ENCODE measurements at places on chromosomes 7 and 10.

- no peak for DNase-seq
Observed at GRCh38 chr7:1867370-1868260, 197.5 kb downstream of the ELFN1 start.

- DNase-seq = no peak
Observed at GRCh38 chr10:51382181-51382580, 307.9 kb downstream of the PRKG1 start.

- DNase-seq = no peak
Observed at GRCh38 chr10:117677239-117677638, 134.7 kb downstream of the EMX2 start.

- DNase-seq = no peak
Observed at GRCh38 chr10:4850397-4850796, 24.4 kb downstream of the AKR1E2 start.

DNA sequence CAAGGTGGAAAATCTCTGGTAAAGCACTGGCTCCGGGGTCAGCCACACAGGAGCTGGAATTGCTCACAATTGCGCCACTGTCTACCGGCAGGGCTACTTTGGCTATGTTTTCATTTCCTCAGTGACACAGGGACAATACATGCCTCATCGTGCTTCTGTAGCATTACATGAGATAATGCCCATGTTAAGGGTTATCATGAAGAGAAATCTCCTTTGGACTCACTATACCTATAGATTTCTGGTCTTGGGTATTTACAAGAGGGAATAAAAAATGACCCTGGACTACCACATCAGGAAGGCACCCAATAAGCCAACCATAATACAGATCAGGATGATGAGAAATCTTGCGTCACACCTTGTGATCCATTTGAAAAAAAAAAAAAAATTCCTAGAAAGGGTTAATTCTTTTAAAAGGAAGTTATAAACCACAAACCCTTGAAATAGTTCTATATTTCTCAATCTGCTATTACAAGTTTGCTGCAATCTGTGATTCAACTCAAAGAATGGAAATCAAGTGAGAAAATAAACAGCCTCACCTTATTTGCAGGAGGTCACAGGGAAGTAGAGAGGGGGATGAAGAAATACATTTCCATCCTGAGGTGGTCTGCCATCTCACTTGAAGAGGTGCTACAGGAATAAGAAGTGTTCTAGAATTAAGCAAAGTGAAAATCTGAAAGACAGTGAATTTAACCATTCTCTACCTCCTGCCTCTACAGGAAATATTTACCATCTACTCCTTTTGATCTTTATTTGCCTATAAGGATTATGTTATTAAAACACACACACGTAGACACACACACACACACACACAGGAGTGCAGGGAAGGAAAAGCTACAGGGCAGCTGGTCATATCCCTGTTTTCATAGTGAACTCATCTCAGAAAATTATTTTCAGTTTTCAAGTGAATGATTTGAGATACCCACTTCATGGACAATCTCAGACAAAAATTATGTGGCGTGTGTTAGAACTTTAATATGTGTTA lies 231.3 kb upstream of the CELF2 start:
- no peak for DNase-seq

DNA sequence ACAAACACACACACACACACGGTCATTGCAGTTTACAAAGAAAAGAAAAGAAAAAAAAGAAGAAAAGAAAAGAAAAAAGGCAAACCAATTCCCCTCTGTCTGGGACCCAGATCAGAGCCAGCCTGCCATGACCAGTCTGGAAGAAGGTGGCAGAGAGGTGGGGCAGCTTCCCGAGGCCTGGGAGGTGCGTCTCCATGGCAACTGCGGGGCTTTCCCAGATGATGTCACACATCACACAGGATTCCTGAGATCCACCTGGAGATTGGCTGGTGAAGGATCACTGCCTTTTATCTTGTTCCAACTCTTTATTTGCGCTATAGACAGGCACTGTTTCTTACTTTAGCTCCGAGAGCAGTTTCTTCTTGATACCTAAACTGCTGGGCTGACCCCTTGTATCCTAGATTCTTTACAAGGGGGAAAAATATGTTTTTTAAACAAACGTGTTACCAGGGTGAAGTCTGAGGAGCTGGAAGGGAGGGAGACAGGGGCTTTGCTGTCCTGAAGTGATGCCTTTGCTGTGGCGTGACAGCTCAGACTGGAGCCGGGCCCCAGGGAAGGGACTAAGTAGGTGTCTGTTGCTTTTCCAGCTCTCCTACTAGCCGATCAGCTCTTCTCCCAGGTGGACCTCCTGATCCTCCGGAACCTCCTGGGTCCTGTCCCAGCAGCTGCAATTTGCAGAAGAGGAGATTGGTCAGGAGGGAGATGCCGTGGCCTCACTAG lies 298.5 kb downstream of the KLF6 start:
- DNase-seq = peak; percentile 79

DNA sequence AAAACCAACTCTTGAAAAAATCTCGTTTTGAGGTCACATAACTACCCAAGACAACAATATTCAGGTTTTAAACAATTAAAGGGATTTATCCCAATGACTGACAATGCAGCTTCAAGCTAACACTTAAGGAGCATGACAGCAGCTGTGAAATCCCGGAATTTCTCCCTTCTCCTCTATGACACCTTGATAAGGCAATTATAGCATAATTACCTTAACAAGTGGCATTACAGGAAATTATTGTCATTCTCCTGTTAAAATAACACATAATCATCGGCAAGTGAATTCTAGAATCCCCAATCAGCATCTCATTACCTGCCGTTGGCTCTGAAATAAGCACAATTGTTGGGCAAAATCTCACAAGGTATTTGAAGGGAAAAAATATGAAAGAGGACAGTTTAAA lies 417.0 kb upstream of the PFKP start:
- no peak for DNase-seq

DNA sequence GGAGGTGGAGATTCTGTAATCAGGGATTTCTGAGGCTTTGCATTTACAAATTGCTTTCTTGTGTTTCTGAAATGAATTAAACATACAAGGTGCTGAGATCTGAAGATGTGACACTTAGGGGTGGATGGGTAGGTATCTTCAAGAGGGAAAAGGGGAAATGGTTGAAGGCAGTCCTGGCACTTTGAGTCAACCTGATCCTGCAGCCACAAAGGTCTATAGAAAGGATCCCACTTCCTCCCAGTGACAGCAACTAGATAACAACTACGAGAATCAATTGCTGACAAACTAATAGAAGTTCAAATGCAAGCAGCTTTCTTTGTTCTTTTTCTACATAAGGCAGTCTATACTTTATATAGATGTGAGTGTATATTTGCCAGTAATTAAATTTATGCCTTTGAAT lies 553.3 kb downstream of the MDFIC start:
- no peak for DNase-seq

GRCh38 chr10:113895018-113895417 lies 40.6 kb downstream of the NHLRC2 start:
- no peak for DNase-seq

GRCh38 chr7:44538093-44538797 lies 2.9 kb downstream of the NPC1L1 start:
- DNase-seq = peak; percentile 32

DNA sequence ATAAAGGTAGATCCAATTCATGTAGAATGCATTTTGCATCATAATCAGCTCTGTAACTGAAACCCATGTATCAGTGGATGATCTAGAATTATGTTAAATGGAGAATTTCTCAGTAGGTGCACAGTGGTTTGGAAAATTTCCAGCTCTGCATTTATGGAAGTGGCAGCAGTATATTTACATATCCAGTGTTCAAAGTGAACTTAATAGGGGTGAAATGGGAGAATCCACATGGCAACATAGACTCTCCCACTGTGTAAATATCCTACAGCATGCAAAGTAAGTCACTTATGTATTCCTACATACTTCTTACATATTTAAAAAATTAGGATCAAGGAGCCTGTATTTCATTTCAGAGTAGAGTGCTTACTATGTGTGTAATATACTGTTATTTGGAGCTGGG lies 35.3 kb downstream of the CDC14C start:
- DNase-seq = no peak

GRCh38 chr7:47202146-47202783 lies 379.6 kb downstream of the TNS3 start:
- no peak for DNase-seq

All from ecto neural progenitor cell (in vitro differentiated cells).